ENCODE measurements at places on chromosomes 12 and 14. TPM values are rescaled to one million over a fixed set of nuclear protein-coding genes. Genes with fewer than 3 reads are reported as not detected.

GRCh38 chr12:57737467-57738460 lies 778 bp downstream of the AGAP2 start:
- no peaks in the 10 kb centered on the region for H3K36me3 ChIP-seq
- H3K27me3 ChIP-seq, result peaks cover 85% of the 10 kb centered on the region
- H3K4me3 ChIP-seq, result peak overlapping the region; percentile 43
- H3K27ac ChIP-seq, result peak overlapping the region; percentile 38
- H3K4me1 ChIP-seq, result peaks cover 39% of the 10 kb centered on the region

DNA sequence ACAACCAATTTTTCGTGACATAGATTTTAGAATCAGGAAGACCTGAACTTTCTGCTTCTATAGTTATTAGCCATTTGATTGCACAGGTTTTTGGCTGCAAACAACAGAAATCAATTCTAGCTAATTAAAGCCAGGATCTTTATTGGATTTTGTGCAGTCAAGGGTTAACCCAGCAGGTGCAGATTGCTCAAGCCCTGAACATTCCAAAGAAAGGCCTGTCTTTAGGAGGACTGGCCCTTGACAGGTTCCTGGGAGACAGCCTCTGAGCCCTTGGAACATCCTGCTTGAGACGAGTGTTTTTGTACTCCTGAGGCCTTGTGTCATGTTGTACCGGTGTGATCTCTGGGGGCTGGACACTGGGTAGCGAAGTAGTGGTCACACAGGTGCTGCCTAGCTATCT lies 174.6 kb downstream of the PTCSC3 start:
- H3K36me3 ChIP-seq, result no peaks in the 10 kb centered on the region
- no peaks in the 10 kb centered on the region for H3K4me1 ChIP-seq
- no peak for DNase-seq
- no peak overlapping the region for H3K27ac ChIP-seq
- no peak overlapping the region for H3K4me3 ChIP-seq

GRCh38 chr14:79294499-79294898 lies 916.8 kb downstream of the DIO2 start:
- H3K27ac ChIP-seq, result peak overlapping the region; percentile 58
- DNase-seq, result no peak
- no peaks in the 10 kb centered on the region for H3K36me3 ChIP-seq
- H3K4me3 ChIP-seq, result no peak overlapping the region
- H3K4me1 ChIP-seq, result peaks cover 49% of the 10 kb centered on the region

- no peaks in the 10 kb centered on the region for H3K27me3 ChIP-seq
- H3K36me3 ChIP-seq, result no peaks in the 10 kb centered on the region
- no peak for DNase-seq
- H3K4me3 ChIP-seq, result no peak overlapping the region
- no peaks in the 10 kb centered on the region for H3K4me1 ChIP-seq
These were observed 519.3 kb downstream of the NOVA1 start for GRCh38 chr14:26078561-26078960.

DNA sequence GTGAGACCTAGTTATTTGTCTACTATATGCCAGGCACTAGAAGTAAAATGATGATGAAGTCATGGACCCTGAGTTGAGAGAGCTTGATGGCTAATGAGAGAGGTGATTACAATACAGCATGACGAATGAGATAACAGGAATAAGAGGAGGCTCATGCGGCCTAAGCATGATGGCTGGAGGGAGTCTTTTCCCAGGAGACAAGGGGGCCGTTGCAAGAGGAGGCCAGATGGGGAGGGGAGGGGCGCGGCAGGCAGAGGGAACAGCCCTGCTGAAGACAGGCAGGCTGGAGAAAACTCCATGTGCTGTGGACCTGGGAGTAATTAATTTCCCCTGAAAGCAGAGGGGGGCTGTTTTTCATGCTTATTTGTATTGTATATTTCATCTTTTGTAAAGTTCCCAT lies 144.7 kb upstream of the RFLNA start:
- no peaks in the 10 kb centered on the region for H3K27me3 ChIP-seq
- no peak overlapping the region for H3K27ac ChIP-seq
- no peaks in the 10 kb centered on the region for H3K36me3 ChIP-seq
- no peak overlapping the region for H3K4me3 ChIP-seq

- H3K27me3 ChIP-seq, result no peaks in the 10 kb centered on the region
- no peaks in the 10 kb centered on the region for H3K4me1 ChIP-seq
These were observed 13.2 kb downstream of the CLEC4E start for GRCh38 chr12:8527250-8528130.

GRCh38 chr12:46958053-46958452 lies 121.4 kb upstream of the PCED1B start:
- no peak overlapping the region for H3K4me3 ChIP-seq
- no peak for DNase-seq
- H3K27ac ChIP-seq, result no peak overlapping the region
- H3K4me1 ChIP-seq, result peaks cover 9% of the 10 kb centered on the region
- H3K27me3 ChIP-seq, result no peaks in the 10 kb centered on the region

Gene ESR2
- 0.27 TPM for total RNA-seq
